ENCODE measurements at places on chromosomes 7 and 10. TPM values are rescaled to one million over a fixed set of nuclear protein-coding genes. Genes with fewer than 3 reads are reported as not detected.

Gene HHEX
- total RNA-seq, result 7.1 TPM

Gene DRGX
- total RNA-seq, result not detected

Gene SPDYE11
- not detected for total RNA-seq

Gene MSMB
- total RNA-seq, result not detected

Gene ZNF853
- 0.19 TPM for total RNA-seq

Gene VOPP1
- 123 TPM for total RNA-seq

Gene CDHR3
- total RNA-seq, result 2.5 TPM

Gene FAM171A1
- total RNA-seq, result 15.8 TPM

Gene FBXO24
- total RNA-seq, result 0.28 TPM

Data from regular cardiac myocyte (primary cell).